DMS79 treated with DMSO at 0.1 percent for 48 hours (cell line): ENCODE measurements at places on chromosomes 12 and 14.

- DNase-seq = peak; percentile 29
Observed at GRCh38 chr12:14771651-14772137, 31.6 kb downstream of the WBP11 start.

DNA sequence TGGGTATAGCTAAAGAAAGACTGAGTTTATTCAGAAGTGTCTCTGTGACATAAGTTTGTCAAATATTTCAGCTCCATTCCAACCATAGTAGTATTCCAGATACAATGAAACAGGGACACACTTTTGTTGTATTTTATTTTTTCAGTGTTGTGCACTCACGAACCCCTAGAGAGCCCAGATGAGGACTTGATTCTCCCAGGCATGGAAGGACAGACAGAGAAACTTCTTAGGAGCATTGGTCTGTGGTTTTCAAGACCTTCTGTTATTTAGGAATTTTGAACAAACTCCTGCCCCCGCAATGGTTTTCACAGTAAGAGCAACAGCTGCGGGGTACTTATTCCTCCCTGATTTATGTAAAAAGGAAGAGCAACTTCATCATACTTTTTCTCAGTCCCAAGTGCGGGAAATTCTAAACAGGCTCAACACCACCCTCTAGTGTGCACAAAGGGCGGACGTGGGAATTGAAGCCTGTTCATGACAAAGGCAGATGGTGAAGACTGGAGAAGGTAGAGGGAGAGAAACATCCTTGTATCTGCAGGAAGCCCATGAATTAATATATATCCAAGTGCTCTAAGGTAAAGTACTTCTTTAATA lies 147.6 kb downstream of the PAH start:
- peak; percentile 18 for DNase-seq

DNA sequence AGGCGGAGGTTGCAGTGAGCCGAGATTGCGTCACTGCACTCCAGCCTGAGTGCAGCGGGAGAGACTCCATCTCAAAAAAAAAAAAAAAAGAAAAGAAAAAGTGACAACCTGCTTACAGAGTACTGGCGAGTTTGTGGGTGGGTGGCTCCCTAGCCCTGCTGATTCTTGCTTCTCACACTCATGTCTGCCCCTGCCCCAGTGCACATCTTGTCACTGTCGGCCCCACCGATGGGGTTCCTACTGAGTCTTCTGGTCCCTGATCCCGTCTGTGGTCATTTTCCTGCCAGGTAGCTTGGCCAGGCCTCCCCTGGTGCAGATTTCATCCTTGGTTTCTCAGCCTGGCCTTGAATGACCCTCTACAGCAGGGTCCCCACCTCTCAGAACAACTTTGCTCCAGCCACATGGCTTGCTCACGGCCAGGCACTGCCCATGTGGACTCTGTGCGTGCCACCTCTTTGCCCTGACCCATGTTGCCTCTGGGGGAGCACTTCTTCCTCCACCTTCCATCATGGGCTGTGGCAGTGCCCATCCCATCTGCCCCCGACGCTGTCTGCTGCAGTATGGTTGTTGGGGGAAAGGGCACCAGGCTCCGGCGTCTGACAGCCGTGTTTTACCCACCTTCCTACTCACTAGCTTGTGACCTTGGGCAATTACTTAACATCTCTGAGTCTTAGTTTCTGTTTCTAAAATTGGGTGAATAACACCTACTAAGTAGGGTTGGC lies 2.1 kb upstream of the PTPN6 start:
- DNase-seq = no peak

DNA sequence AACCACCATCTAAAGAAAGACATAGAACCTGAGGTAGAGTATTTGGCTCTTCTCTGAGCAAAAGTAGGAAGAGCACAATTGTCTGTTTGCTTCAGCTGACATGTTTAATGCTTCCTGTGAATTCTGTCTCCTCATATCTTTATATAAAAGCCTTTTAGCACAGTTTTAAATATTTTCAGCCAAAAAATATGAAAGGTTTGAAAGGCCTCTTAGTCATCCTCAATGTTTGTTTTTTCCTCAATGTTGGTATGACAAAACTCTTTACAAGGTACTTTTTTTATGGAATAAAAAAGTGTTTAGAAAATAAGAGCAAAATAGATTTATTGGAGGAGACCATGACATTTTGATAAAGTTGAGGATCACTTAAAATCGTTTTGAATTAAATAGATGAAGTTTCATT lies 360.9 kb downstream of the NAV3 start:
- no peak for DNase-seq

DNA sequence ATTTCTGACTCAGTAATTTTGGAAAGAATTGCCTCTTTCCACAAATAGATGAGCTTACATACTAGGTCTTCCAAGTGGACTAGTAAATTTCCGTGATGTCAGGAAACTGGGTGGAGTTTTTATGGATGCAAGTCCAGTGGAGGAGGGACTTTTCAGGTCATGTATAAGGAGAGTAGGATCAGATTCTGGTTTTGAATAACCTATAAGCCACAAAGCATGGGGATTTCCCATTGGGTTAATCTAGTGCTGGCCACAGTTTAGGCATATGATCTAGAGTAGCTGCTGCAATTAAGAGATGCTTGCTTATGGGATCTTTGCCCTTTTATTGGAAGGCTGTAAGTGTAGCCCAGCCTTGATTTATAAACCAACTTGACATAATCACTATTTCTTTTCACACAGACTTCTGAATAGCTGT lies 33.8 kb downstream of the STK38L start:
- no peak for DNase-seq

DNA sequence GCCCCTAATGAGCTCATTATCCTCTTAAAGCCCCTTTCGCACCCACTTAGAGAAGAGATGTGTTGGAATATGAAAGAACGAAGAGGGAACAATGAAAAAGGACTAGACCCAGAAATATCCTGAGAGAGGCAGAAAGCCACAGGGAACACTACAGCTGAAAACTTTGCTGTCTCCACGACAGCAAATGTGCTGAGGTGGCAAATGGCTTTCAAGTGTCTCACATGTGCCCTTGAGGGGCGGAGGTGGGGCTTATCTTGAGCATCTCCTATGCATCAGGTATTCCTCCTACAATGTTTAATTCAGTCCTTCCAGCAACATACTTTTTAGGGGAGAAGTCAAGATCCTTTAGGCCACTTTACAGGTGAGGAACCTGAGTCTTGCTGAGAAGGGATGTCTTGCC lies 62.9 kb downstream of the WSCD2 start:
- DNase-seq = no peak

DNA sequence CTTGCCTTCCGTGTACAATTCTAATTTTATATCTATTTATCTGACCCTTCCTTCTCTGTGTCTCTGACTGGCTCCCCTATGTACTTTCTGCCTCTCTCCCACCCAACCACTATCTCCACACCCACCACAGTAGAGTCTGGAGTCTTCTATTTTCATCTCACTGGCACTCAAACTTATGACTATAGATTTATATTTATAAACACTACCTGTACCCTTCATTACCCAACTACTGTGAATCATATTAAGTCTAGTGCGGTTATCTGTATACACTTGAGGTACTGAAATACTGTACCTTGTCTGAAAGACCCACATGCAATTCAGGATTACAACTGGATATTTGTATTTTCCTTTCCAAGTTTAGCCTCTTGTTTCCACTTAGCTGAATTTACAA lies 36.1 kb downstream of the ATP2B1 start:
- DNase-seq = no peak

- DNase-seq = no peak
Observed at GRCh38 chr12:93299262-93299846, 78.4 kb upstream of the NUDT4 start.

DNA sequence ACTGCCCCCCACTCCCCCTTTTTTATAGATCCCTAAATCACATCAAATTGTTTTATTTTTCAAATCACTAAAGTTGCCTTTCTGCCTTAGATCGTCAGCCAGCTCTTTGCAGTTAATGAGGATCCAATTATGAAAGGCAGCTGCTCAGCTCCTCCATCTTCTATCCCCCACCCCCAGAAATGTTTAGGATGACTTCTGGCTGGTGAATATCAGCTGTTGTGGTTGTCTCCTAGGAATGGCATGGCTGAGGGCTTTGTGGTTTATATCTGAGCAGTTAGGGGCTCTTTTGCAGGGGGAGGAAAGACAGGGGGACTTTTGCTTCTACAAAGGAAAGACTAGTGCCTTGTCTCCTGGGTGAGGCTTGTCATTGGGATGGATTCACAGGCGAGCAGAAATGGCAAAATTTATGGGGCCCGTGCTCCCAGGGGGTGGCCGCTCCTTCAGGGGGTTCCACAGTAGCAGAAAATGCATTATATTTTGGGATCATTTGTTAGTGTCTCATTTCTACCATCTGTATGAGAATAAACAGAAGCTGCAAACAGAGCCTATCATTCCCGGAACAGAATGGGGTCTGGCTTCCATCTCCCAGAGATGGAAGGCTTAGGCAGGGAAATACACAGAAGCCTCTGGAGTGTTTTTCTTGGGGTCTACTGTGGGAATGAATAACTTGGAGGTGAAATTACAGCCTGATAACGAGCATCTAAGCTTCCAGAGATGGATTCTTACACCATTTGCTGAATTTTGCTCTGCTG lies 6.5 kb downstream of the JDP2 start:
- DNase-seq = no peak

DNA sequence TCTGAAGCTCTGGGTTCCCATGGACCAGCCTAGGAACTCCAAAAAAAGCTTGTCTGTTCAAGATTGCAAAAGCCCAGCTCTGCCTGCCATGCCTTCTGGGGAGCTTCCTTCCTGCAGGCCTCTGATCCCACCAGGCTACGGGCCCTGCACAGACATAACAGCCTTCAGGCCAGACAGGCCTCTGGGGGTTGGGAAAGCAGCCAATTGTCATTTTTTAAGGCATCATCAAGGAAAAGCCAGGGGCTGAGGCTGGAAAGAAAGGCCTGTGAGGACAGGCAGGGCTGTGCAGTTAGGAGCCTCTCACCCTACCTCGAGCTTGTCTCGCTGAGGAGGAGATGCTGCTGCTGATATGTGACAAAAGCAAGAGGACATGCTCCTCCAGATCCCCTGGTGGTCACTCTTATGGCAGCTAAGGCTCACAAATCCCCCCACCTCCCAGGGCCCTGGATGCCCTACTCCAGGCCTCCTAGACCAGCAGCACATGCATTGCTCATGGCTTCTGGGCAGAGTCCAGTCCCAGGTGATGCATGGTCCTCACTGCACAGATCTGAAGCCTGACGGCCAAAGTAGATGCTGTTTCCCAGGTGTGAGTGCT lies 2.9 kb downstream of the TMEM229B start:
- DNase-seq = no peak

DNA sequence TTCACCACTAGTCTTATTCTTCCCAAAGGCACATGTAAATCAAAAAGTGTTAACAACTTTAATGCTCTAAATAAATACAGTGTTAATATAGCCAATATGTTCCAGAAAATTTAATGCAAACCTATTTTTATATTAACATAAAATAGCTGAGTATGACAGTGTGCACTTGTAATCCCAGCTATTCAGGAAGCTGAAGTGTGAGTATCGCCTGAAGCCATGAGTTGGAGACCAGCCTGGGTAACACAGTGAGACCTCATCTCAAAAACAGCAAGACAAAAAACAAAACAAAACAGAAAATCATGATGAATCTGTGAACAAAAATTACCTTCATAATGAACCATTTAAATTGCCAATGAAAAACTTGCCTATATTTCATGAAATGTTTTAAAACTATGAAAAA lies 798.9 kb downstream of the SLC6A15 start:
- DNase-seq = no peak

- DNase-seq = no peak
Observed at GRCh38 chr14:32938719-32939253, at the start of gene NPAS3. TSS of gene NPAS3 (plus strand) at chr14:32938879.

DNA sequence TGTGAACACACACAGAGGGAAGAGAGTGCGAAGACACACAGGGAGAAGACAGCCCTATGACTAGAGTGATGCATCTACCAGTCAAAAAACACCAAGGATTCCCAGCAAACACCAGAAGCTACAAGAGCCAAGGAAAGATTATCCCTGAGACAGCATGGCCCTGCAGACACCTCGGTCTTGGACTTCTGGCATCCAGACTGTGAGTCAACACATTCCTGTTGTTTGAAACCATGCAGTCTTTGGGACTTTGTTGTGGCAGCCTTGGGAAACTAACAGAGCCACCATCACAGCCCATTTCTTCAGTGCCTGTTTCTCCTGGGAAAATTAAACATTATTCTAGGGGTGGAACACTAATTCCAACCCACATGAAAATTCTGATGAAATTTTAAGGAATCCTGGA lies 220.6 kb downstream of the GXYLT1 start:
- DNase-seq = no peak

GRCh38 chr12:111444314-111444924 lies 38.7 kb downstream of the SH2B3 start:
- DNase-seq = no peak

DNA sequence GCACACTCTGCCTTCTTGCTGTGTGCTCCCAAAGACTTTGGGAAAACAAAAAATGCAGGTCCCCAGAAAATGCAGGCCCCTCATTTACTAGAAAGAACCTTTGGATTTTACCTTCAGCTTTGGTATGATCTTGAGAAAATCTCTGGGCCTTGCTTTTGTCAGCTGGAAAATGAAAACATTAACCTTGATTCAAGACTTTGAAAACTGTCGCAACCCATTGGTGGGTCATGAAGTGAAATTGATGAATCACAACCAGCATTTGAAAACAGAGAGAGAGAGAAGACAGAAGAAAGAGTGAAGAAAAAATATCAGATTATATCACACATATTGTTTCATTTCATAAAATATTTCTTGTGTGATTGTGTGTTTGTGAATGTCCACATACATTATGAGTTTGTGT lies 322.5 kb downstream of the ZFP36L1 start:
- DNase-seq = no peak
